Glomerular endothelial cell (primary cell): ENCODE measurements at places on chromosomes 16 and 17.

DNA sequence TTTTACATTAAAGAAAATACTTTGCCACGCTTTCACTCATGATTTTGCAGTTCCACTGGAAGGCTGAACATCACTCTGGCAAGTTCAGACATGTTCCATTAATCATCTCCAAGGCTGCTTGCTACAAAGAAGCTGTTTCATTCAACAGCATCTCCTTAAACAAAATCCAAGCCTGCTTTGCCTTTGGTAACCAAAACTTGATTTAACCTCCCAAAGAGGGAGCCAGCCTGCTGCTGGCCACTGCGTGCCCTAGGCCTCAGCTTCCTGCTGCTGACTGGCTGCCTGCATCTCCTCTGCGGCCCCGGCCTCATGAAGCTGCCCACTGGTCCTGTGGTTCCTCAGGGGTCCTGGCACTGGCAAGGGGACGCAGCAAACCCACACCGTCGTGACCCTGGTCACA, 31.8 kb downstream of the ANKRD11 start:
- no peak for DNase-seq

DNA sequence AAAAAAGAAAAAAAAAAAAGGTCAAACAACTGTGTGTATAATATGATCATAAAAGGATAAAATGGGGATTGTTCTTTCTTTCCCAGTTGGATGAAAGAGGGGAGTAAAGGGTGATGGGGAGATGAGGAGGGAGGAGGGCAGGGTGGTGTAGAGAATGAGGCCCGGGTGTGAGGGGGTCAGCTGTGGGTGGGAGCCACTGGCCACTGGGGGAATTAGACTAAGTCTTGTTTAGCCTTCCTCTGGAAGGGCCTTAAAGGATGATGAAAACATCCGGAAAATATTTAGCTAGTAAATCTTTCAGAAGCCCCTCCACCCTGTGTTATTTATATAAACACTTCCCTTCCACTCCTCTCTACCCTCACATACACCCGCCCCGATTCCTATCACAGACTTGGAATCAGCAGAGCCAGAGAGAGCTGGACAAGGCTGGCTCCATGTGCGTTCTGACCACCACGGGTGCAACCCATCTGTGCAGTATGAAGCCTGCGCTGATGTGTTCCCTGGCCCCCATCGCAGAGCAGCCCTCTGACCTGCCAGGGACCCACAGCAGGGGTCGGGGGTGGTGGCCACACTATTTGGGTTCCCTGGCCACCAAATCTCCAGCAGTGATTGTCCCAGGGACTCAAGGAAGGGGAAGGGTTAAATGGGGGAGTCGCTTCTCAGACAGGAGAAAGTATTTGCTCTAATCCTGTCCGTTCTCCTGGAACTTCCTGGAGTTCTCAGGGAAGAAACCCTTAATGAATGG, 72.7 kb downstream of the GAS7 start:
- no peak for DNase-seq

GRCh38 chr17:74546586-74546985, 671 bp upstream of the CD300C start:
- DNase-seq, result no peak

DNA sequence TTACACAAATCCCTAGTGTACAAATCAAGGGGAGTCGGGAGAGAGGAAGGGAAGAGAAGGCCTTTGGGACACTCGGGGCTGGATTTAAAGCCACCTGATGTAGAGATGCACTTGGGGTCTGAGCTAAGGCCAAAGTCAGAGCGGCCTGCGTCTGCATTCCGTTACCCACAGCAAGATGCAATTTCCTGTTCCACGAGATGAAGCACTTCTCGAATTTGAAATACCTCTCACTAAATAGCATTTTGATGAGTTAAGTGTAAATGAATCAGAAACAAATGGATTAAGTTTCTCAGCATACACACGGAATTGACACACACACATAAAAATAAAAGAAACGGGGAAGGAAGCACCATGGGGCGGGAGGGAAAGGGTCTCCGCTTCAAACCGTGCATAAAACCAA, 386.0 kb downstream of the SOX9 start:
- no peak for DNase-seq

GRCh38 chr16:74711938-74712337, 11.3 kb upstream of the MLKL start:
- DNase-seq, result no peak

- no peak for DNase-seq
Observed at GRCh38 chr17:72282439-72283029, 161.7 kb downstream of the SOX9 start.

DNA sequence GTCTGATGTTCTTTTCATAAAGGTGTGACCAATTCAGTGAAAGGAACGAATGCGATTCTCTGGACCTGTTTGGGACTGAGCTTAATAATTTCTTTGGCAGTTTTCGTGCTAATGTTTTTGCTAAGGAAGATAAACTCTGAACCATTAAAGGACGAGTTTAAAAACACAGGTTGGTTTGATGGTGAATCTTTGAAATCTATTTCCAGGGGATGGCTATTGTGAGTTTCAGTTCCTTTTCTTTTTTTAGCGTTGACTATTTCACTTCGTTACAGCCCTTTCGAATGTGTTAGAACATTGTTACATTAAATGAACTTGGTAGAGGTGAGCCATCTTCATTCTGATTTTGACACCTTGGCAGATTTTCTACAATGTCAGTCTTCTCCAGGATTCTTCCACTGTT, 1.2 kb downstream of the TNFRSF17 start:
- no peak for DNase-seq

DNA sequence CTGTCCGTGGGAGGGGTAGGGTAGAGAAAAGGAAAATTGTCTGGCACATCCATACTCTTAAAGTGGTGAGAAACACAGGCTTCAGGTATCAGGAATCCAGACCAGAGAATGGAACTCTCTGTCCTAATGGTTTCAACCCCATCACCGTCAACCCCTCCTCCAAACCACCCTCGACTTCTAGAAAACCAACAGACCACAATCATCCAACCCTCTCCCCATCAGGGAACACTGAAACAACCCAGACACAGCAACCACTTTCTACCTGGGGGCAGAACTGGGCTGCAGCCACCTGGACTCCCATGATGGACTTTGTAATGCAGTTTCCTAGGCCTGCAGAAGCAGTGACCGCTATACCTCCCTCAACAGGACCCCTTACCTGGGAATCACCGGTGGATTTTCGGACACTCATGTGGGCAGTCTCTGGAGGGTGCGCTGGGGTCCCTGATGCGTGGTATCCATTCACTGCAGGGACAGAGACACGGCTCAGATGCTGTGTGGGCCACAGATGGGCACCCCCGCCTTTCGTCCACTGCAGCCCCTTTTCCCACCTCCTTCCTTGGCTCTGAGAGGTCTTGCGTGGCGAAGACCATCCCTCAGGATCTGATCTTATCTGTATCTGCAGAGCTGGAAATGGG, 64.3 kb upstream of the RCVRN start:
- DNase-seq, result no peak
